Ureter (tissue), 1 donor: ENCODE measurements at places on chromosomes 3 and 15. TPM values are rescaled to one million over a fixed set of nuclear protein-coding genes. Genes with fewer than 3 reads are reported as not detected.
A peak's percentile ranks its signal among the peaks of the same experiment; 100 is the strongest.

- DNase-seq = no peak
Observed at GRCh38 chr15:61598655-61599054, 369.6 kb upstream of the RORA start.

DNA sequence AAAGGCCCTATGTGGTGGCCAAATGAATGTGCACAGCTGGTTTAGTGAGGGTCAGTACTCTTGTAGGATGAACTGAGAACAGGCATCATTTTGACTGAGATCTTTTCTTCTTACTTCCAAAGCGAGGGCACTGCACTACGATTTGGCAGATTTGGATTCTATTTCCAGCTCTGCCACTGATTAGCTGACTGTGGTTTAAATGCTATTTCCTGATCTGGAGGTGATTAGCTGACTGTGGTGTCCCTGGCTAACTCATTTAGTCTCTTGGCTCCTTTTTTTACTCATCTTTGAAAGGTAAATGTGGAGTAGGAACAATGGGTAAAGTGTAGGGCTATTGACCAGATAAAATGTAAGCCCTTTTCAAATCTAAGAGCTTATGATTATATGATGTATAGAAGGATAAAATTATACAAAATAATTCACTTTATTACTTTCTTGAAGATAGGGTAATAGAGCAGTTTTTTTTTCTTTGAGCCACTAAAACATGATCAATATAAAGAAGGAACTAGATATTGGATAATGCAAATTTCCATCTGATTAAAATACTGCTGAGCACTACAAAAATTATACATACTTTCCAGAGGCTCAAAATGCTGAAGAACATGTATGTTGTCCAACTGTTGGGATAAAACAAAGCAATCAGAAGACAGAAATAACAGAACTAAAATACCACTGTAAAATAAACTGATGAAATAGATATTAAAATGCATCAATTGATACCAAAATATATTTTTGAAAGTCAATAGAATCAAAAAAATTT, 39.7 kb upstream of the PLOD2 start:
- no peak for DNase-seq

DNA sequence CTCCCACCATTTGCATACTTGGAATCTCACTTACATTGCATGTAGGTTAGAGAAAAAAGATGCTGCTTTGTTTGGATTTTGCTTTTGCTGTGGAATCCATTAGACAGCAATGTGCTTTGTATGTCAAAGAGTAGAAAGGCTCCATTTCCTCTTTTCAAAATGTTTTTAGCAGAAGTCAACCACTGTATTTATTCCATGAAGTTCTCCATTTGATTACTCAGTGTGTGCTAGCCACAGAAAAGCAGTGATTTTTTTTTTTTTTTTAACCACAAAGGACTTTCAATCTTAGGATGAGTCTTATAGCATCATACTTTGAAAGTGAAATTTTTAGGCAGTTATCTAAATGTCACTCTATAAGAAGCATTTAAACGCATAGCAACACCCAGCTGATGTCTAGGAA, 285.0 kb upstream of the ADAMTS9 start:
- no peak for DNase-seq

DNA sequence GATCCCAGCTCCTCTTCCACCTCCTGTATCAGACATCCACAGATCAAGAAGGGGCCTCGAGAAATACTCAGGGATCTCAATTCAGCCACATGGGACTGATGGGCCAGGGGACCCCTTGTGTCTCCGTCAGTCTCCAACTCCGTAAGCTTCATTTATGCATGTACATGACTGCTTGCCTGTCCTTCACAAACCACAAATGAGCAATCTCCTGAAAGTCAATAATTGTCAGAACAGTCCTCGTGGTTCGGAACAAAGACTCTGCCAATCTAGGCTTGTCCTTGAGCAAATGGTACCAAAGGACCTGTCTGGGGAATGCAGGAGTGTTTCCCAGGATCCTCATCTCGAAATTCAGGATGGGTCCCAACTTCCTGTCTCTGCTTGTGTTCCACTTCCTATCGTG, 20.8 kb downstream of the SLC12A8 start:
- no peak for DNase-seq

DNA sequence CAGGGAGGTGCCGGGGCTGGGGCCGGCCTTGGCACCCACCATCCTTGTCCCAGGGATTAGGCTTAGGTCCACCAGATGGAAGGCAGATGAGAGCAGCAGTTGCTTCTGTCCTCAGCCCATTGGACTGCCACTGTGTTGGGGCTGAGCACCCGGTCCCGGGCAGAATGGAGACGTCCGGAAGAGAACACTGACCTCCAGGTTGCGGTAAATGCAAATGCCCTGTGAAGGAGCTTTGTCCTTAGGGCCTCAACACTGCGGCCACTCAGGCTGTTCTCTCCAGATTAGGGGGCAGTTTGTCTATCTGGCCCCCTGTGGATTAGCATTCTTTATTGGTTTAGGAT, at the start of gene SERINC4:
Gene SERINC4, minus strand, starts transcription at position 276 of the 341 bp plus-strand sequence. Its CDS starts 234 bp downstream, at position 42.
- no peak for DNase-seq

GRCh38 chr3:139586420-139587017, 47.0 kb upstream of the RBP1 start:
- no peak for DNase-seq

DNA sequence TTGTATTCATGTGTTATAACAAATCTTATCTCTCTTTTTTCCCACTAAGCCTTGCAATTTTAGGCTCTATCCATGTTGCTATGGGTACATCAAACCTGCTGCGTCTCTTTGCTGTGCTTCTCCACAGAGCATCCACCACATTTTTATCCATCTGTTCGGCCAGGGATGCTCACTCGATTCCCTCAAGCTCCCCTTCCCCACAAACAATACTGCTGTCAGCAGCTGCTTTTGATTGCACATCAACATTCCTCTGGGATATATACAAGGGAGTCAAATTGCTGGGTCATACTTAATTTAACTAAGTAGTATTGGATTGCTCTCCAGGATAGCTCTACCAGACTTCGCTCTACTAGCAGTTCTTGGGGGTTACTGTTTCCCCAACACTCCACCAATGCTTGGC, 36.8 kb downstream of the TMEM108 start:
- no peak for DNase-seq

DNA sequence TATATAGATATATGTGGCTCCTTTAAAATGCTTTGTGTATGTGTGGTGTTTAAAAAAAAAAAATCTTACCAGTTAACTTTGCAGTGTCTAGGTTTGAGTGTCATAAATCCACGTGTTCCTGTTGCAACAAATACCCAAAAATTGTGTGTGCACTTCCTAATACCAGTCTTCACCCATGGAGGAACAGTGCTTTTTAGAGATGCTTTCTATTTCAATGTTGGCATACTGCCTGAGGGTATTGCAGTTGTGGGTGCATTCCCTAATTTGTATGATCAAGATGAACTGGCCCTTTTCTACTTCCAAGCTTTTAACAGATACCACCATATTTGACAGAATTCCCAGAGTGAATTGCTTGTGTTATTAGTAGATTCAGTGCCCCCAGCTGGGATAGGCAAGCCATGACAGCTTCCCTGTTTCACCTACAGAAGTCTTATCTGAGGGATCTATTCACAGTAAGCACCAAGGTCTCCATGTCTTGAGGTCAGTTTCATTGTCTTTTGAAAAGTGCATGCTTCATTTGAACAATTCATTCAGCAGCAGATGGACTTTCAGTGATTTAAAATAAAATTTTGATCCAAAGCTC, 68.9 kb upstream of the GOLGA6B start:
- no peak for DNase-seq

GRCh38 chr15:48916721-48917120, 38.8 kb downstream of the EID1 start:
- DNase-seq = no peak

GRCh38 chr15:60257591-60258159, 140.1 kb downstream of the ANXA2 start:
- DNase-seq = no peak

GRCh38 chr3:123552095-123552714, 32.6 kb downstream of the HACD2 start:
- DNase-seq = no peak

DNA sequence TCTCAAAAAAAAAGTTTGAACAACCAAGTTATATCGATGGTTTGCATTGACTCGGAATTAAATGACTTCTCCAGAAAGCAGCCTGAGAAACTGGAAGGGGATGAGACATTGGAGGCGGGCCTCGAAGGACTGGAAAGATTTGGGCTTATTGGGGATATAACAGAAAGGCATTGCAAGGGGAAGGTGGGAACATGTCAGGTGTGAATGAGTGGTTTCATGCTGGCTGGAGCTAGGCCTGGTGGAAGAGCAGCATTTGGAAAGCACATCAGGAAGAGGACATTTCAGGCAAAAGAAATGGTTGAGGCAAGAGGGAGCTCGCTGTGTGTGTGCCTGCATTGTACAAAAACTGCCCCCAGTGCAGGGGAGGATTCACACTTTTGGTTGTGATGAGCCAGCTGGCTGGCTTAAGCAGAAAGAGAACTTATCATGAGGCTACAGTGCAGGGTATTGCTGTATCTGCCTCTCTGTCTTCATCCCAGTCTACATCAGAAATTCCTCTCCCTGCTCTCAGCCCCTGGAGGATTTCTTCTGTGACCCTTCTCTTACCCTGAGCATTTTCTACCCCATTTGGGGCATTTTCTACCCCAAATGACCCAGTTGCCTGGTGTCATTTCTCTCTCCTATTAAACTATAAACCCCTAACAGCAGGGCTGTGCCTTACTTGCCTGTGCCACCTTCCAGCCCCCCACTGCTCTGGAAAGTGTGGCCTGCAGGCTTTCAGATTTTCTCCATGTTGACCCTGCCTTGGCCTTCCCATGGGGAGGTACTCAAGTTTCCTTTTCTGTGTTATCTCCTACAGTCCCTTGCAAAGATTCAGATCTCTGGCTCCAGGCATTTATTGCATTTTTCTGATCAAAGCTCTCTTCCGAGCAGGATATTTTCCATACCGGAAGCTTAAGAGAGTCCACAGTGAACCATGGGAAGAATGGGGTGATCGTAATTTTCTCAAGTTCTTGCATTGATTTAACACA, 64.4 kb upstream of the FLNB start:
- peak; percentile 43 for DNase-seq

GRCh38 chr15:40252438-40253166, 13.7 kb downstream of the PAK6 start:
- DNase-seq = peak; percentile 64

- no peak for DNase-seq
Observed at GRCh38 chr15:92377083-92377789, 16.4 kb upstream of the ST8SIA2 start.

DNA sequence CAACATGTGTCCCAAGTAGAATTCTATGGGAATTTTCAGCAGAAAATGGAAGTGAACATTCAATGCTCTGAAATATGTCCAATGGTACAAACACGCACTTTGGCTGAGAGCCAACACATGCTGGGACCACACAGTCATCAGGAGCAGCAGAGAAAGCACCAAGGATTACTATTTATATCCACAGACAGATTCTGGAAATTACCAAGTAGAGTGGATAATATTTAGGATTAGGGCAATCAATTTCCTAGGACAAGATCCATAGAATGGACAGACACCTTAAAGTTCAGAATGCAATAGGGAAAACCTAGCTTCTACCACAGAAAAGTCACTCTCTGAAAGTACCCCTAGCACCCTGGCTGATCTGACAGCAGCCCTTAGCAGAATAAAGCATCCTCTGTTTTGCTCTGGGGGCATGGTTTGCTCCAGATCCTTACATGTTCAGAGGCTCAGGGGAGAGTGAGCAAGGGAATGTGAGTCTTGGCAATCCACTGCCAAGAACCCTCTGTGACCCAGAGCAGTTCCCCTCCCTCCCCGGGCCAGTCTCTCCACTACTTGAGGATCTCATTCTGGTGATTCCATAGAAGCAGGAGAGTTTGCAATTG, 206.0 kb upstream of the WNT5A start:
- DNase-seq = no peak

DNA sequence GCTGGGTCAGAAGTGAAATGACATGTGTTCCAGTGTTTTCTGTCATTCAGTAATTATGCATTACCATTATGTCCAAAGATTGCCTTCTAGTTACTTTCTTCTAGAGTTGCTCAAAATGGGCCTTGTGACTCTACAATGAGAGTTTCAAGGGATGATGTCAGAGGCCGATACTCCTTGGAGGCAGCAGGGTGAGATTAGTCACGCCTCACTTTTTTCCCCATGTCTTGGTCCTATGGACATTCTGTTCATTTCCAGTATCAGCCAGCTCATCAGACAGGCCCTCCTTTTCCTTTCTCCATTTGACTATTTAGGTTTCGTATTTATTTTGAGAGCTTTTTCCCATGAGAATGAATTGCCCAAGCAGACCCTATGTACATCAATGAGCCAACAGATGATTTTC, 17.5 kb downstream of the VGLL3 start:
- DNase-seq = no peak

DNA sequence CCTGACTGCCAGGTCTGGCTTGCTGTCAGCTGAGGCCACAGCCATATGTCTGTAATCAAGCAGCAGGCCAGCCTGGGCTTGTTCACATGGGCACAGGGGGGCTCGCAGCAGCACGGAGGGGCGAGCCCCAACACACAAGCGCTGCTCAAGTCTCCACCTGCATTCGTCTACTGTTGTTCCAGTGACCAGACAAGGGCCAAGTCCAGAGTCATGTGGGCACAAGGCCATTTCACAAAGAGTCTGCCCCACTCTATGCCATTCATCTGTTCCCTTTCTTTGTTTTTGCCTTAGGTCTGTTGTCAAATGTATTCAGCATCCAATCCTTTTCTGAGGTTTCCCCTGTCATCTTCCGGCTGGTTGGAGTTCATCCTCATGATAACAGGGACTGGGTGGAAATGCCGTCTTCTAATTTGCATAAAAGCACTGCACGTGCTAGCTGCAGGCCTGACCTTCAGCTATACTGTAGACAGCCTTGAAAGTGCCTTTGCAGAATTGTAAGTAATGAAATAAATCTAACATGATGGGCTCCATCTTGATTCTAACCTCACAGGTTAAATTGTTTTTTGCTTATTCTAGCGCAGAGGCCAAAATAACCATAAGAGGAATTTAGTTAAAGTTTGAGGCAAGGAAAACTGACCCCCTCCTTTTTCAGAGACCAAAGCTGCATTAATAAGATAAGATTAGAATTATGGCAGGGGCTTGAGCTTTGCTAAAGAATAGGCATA, 28.6 kb upstream of the KBTBD12 start:
- DNase-seq = no peak

DNA sequence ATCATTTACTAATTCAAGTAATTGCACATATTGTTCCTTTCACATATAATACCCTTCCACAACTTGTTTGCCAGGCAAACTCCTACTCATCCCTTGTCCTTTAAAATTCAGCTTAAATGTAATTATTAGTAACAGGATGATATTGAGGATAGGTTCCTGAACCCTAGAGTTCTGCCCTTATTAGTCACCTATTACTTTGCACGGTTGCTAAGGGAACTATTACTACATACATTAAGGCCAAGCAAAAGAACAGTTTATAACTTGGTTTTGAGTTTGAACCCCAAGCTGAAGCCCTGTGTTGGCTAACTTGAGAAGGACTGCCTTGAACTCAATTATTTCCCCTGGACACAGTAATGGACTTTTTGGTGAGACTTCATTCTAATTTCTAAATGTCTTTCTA, 529.7 kb downstream of the IGSF11 start:
- DNase-seq = no peak

The GOLGA8O gene
- 4.5 TPM for total RNA-seq

The SNTN gene
- total RNA-seq = not detected

The IL17RD gene
- 5.4 TPM for total RNA-seq

The KLHL6 gene
- 6.4 TPM for total RNA-seq
